NCI-H226 (cell line): ENCODE measurements at places on chromosomes 1 and 21.

GRCh38 chr1:225711236-225711937 lies 58.5 kb upstream of the ENAH start:
- DNase-seq: no peak

GRCh38 chr1:150875197-150876118 lies 941 bp downstream of the ARNT start:
- no peak for DNase-seq

DNA sequence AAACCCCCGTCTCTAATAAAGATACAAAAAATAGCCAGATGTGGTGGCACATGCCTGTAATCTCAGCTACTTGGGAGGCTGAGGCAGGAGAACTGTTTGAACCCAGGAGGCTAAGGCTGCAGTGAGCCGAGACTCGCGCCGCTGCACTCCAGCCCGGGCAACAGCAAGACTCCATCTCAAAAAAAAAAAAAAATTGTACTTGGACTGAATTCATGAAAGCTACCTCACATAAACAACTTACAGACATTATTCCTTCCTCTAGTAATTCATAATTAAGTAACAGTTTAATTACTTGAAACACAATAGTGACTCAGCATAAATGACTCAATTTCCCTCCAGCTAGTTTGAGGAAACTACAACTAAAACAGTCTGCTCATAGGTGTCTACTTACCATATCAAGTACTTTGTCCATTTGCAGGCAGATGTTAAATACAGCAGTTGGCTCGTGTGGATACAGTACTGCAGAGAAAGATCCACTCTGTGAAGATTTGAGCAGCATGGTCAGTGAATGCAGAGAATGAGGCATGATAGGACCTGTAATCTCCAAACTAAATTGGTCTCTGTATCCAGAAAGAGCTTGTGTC lies 9.4 kb downstream of the DONSON start:
- DNase-seq: no peak

- peak; percentile 19 for DNase-seq
Measured at GRCh38 chr1:69568421-69569174, 876 bp downstream of the LRRC7 start.
